Stimulated activated CD4-positive, alpha-beta T cell treated with anti-CD3 and anti-CD28 coated beads, Interleukin-1b, Interleukin-23, amount 100 ng/mL, for 4 hours (primary cell): ENCODE measurements at places on chromosomes 12 and 14.

- DNase-seq = no peak
Measured at GRCh38 chr14:77290705-77291104, 19.7 kb upstream of the NGB start.

GRCh38 chr12:24773996-24774395, 174.9 kb downstream of the BCAT1 start:
- DNase-seq = no peak

GRCh38 chr12:58364389-58365086, 423.2 kb downstream of the ATP23 start:
- DNase-seq = no peak

DNA sequence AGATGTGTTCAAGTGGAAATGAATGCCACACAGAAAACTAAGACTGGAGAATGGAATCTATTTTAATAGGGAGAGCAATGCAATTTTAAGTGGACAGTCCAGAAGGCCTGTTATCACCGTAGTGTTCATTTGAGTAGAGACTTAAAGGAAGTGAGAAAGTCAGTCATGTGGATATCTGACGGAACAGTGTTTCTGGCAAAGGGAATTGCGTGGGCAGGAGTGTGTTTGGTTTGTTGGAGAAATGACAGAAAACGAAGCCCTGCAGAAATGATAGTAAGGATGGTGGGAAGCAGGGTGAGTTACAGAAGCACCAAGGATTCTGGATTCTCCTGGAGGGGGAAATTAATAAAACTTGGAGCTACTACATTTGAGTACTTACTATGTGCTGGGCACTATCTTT, 776.6 kb downstream of the MED13L start:
- no peak for DNase-seq

GRCh38 chr12:103728323-103728722, 112.7 kb downstream of the NT5DC3 start:
- DNase-seq = no peak

DNA sequence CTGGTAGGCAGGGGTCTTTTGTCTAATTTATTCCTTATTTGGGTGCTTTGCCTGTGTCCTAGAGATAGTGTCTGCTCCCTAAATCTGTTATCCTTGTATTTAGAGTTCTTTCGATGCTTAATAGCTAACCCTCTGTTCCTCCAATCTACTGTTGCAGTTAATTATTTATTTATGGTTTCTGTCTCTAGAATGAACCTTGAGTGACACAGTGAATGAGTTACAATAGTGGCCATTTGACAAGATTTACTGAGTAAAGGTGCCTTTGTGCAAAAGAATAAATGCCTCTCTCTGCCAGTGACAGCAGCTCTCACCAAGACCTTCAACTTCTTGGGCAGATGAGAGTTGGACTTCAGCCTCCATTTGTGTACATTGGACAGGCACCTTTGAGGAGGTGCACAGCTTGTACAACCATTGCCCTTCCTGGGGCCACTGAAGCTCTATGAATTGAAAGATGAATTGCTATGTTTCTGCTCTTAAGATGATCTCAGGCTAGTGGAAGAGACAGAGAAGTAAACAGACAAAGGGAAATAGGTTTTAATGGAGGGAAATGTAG, 165.9 kb downstream of the DERA start:
- no peak for DNase-seq

GRCh38 chr12:120849765-120850164, 54.4 kb downstream of the SPPL3 start:
- DNase-seq = no peak

DNA sequence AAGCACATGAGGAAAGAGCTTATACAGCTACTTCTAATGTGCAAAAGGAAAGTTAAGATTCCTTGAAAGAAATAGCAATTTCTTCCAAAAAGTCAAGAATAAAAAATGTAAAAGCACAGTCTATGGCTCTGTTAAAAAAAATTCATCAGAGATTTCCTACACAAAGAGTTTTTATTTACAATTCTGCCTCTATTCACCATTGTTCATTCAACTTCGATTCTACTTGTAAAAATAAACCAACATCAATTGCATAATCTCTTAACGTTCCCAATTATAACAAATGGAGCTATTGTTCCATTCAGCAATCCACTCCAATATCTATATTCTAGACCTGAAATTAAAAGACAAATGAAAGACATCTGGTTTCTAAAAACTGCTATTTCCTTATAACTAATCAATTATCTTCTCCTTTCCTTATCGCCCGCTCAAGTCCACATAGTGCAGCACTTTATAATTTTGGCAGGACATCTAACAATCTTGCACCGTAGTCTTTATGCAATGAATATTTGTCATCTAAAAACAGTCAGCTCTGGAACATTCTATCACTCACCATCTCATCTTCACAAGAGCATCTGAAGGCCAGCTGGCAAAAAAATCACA, 6.2 kb downstream of the EIF2S3B start:
- DNase-seq = no peak

GRCh38 chr14:25226214-25226613, 176.3 kb upstream of the STXBP6 start:
- DNase-seq = no peak

- DNase-seq = no peak
Measured at GRCh38 chr12:95626854-95627253, 75.6 kb upstream of the USP44 start.

DNA sequence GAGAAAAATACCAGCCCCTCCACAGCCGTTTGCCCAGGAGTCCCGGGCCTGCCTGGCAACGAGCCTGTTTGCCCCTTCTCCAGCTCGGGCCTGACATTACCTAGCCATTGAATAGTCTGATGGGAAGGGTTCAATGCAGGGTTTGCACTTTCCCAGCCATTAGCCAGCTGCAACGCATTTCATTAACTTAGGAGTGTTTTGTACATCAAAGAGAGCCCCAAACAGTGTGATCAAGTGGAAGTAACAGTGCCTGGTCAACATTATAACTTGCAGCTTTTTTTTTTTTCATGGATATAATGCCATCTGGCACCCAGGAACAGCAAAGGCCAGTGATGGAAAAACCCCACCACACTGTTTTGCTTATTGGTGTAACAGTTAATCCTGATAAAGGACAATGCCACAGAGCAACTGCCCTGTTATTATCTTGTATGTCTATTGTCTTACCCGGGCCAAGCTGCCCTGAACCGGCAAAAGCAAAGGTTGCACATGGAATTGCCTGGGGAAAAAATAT, 38.0 kb downstream of the BTG1 start:
- no peak for DNase-seq

DNA sequence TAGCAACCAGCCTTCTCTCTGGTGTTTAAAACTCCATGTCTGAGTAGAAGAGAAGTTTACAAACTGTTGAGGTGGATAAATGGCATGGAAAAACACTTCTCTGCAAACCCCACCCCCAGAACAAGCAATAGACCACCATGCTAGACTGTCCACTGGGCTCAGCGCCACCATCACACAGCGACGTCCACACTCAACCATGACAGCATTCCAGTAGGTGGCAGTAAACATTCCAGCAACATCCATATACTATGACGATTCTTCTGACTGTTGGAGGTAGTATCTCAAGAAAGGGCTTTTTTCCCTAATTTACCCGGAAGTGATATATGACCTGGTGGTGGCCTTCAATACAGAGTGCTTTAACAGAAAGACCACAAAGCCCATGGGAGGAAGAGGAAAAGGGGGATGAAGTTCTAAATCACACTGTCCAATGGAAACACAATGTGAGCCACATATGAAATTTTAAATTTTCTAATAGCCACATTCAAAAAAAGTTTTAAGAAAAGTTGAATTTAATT, 152.2 kb downstream of the SLC15A4 start:
- DNase-seq = no peak

DNA sequence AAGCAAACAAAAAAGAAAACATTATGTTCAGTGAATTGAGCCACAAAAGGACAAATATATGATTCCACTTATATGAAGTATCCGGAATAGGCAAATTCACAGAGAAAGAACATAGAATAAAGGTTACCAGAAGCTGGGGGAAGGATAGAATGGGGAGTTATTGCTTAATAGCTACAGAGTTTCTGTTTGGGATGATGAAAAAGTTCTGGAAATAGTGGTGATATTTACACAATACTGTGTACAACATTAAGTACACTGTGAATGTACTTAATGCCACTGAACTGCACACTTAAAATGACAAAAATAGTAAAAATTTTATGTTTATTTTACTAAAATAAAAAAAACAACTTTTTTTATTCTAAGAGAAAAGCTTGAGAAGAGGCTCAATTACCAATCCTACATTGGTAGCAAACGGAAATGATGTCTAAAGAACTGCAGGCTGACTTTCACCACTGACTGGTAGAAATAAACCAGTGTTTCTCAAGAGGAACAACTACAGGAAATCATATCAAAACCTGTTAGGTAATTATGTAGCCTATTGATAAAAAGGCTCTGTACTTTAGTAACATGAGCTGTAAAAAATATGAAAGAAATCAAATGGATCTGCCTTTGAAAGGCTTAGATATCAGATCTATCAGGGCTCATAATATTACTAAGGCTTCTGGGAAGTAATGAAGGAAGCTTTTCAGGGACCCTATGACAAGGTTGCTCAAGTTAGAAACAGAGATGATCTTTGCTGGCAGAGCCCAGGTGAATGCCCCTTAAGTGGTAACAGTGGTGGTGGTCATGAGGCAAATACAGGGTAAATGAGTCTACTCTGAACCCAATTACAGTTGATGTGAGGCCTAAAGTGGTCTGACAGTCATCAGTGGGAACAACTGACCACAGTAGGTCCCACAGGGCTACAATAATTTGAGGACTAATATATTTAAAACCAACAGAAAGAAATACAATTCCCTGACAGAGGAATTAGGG, 41.3 kb downstream of the BAZ1A start:
- no peak for DNase-seq

GRCh38 chr12:57889500-57889989, 43.0 kb upstream of the CTDSP2 start:
- DNase-seq = no peak

- no peak for DNase-seq
Measured at GRCh38 chr12:26777236-26777635, 55.8 kb downstream of the ITPR2 start.

DNA sequence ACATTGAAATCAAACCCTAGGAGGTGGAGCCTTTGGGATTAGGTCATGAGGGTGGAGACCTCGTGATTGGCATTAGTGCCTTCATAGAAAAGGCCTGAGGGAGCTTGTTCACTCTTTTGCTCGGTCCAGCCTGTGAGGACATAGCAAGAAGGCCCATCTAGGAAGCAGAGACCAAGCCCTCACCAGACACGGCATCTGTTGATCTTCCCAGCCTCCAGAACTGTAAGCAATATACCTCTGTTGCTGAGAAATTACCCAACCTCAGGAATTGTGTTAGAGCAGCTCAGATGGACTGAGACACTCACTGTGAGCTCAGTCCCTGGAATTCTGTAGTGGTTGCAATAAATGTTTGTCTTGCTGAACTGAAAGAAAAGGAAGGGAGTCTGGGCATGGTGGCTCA, 116.2 kb upstream of the MAP1LC3B2 start:
- no peak for DNase-seq

DNA sequence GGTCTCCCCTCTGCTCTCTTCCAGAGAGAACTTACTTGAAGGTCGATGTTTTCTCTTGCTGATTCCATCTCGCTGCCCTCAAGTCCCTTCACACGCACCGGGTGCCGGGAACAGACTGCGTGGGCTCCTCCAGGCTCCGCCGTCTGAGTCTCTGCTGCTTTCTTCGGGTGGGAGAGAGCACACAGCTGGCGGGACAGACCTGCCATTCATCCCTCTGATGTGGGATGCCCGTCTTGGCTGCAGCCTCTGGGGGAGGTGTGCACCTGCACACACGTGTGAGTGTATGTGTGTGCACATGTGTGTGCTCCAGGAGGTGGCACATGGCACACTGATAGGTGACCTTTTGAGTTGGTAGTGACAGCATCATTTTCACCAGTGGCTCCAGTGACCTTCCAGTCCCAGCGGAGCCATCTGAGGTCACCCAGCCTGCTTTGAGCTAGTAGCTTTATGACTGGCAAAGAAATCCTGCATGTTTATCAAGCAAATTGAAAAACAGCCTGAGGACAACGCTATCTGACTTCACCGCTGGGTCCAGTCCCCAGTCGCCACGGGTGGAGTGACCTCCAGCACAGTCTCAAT, at the start of gene NINJ2:
TSS of gene NINJ2 (minus strand) at position 153 of the 579 bp plus-strand sequence. CDS start at position 68, 85 bp downstream.
- DNase-seq = no peak

GRCh38 chr14:92409043-92409442, 86.1 kb downstream of the SLC24A4 start:
- no peak for DNase-seq

DNA sequence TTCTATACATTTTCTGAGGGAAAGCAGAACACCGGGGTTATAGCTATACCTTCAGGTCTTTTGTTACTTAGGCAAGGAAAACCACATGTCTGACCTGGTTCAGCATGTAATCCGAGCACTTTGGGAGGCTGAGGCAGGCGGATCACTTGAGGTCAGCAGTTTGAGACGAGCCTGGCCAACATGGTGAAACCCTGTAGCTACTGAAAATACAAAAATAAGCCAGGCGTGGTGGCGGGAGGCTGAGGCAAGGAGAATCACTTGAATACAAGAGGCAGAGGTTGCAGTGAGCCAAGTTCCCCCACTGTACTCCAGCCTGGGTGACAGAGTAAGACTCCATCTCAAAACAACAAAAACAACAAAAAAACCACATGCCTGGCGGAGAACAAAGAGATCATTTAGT, 177.6 kb downstream of the ACSS3 start:
- no peak for DNase-seq

GRCh38 chr12:131683266-131684014, 27.4 kb upstream of the SFSWAP start:
- no peak for DNase-seq
